Adrenal gland (tissue), 19 donors: ENCODE measurements at places on chromosomes 2 and 18. TPM values are rescaled to one million over a fixed set of nuclear protein-coding genes. Genes with fewer than 3 reads are reported as not detected.

- DNase-seq = no peak
Observed at GRCh38 chr2:119174993-119175347, 16.4 kb upstream of the C1QL2 start.

DNA sequence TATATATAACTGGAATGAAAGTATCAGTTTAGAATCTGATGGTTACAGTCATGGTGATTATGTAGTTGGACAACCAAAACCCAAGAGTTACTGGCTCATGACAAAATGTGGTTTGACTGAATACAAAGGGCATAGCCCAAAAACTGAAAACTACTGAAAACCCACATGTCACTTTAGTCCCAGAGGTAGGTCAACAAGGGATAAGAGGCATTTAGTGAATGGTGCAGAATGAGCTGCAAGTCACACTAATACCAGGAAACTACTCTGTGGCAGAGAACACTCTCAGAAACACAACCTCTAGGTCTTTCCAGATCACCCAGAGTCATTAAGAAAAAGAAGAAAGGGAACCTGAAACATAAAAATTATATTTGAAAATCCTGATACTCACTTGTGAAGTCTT lies 154.5 kb downstream of the AGPS start:
- no peak for DNase-seq

- no peak for DNase-seq
Observed at GRCh38 chr2:10160203-10160955, 37.8 kb downstream of the RRM2 start.

DNA sequence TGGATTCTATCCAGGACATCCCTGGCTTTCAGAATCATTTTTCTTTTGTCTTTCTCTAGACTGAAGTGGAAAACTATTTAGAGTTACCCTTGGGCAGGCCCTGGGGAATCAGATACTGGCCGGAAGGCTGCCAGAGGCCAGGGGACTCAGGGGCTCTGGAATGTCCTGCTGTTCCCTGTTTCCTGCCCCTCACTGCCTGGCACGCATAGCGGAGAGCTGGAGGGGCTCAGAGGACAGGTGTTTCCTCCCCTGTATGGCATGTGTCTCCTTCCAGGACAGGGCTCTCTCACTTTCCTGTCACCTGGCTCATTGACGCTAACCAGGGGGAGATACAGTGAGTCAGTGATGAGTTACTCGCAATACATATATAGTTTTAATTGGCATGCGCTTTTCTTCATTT lies 38.8 kb downstream of the DYSF start:
- peak; percentile 41 for DNase-seq

- no peak for DNase-seq
Observed at GRCh38 chr2:186575856-186576255, 14.0 kb upstream of the ITGAV start.

DNA sequence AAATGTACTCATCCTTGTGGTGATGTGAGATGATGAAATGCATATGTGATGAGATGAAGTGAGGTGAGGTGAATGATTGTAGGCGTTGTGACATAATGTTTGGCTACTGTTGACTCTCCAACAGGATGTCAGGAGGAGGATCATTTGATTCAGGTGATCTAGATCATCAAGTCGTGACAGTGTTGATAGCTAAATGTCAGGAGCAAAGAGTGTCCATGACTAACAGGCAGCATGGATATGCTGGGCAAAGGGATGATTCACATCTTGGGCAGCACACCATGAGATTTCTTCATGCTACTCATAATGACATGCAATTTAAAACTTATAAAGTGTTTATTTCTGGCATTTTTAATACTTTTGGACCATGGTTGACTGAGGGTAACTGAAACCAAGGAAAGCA lies 40.2 kb upstream of the UBXN4 start:
- peak; percentile 14 for DNase-seq

- no peak for DNase-seq
Observed at GRCh38 chr2:63651861-63652651, 63.3 kb downstream of the MDH1 start.

DNA sequence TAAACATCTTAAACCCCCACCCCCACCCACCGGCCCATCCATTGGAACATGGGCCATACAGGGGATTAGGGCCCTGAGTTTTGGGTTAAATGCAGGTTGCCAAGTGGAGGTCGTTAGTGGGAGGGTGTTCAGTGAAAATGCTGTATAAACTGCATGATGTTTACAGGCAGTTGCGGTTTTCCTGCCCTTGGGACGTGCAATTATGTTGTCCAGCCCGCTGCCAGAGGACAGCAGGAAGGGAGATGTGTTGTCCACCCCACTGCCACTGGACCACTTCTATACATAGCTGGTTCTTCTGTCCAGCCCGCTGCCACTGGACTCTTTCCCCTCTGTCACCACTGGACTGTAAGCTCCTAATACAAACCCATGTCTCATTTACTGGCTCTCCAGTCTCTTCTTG lies 2.7 kb upstream of the LAPTM4A start:
- DNase-seq = no peak

Gene NLRC4
- 6.8 TPM for total RNA-seq

Gene CCT4
- total RNA-seq = 88.6 TPM

Gene CDH20
- not detected for total RNA-seq

Gene RAB17
- total RNA-seq = 0.91 TPM

Gene MTCL1
- 4.4 TPM for total RNA-seq
